Fibroblast of lung (primary cell): ENCODE measurements at places on chromosomes 13 and 19. TPM values are rescaled to one million over a fixed set of nuclear protein-coding genes. Genes with fewer than 3 reads are reported as not detected.

CEACAM3 gene
- not detected in 2 replicates for total RNA-seq

- no peak for DNase-seq
These were observed 13.3 kb downstream of the USP12 start for GRCh38 chr13:27158335-27158734.

DNA sequence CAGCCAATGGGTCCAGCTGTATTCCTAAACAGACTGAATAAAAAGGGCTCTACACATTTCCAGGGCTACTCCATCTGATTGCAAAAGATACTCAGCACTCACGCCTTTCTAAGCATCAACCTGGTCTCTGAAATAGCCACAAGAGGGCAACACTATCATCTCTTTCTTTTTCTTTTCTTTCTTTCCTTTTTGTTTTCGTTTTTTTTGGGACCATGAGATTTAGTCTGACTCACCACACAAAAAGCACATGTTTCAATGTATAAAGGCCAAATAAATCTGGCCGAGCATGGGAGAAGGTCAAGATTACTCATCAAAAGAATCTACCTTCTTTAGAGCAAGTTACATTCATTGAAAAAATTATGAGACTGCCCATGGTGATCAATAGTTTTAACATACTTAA, 805.6 kb upstream of the ARGLU1 start:
- DNase-seq = peak; percentile 83

BABAM1 gene
- total RNA-seq = 74.3 and 79.4 TPM in 2 replicates

GRCh38 chr19:31890230-31890629, 455.2 kb upstream of the ZNF507 start:
- no peak for DNase-seq

- DNase-seq = no peak
These were observed 35.7 kb downstream of the ZNF493 start for GRCh38 chr19:21432590-21432989.

DNA sequence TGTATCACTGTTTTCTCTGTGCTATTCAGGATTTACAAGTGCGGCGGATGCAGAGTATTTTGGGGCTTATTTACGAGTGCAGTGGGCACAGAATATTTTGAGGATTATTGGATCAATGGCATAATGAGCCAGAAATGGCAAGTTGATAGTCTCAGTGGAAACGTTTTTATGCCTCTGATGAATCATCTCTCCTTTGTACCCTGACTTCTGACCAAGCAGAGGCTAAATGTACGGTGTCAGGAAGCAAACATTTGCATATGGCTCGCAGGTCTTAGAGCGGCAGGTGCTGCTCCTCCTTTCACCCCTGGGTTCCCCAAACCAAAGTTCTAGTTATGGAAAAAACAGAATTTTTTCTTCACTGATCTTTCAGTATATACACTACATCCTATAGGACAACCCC, 94.5 kb downstream of the LIG4 start:
- DNase-seq = no peak

NCR1 gene
- not detected in 2 replicates for total RNA-seq
